ENCODE measurements at places on chromosomes 12 and 14. TPM values are rescaled to one million over a fixed set of nuclear protein-coding genes. Genes with fewer than 3 reads are reported as not detected.

GRCh38 chr12:50824914-50825313, 17.8 kb upstream of the TMPRSS12 start:
- DNase-seq, result no peak

- no peak for DNase-seq
Measured at GRCh38 chr14:54660604-54661111, 93.7 kb downstream of the SAMD4A start.

GRCh38 chr14:65101631-65102440, 481 bp downstream of the MAX start:
- DNase-seq, result no peak

Gene ZNF219
- 19.9 TPM for total RNA-seq

- no peak for DNase-seq
Measured at GRCh38 chr12:6295094-6295811, 15.2 kb upstream of the PLEKHG6 start.
